ENCODE measurements at places on chromosomes 1 and 21.
A peak's percentile ranks its signal among the peaks of the same experiment; 100 is the strongest.

GRCh38 chr1:156510709-156511108 is 10.1 kb upstream of the MEF2D start:
- no peak for DNase-seq

- DNase-seq: no peak
Observed at GRCh38 chr1:80847904-80848303, 952.8 kb upstream of the ADGRL2 start.

DNA sequence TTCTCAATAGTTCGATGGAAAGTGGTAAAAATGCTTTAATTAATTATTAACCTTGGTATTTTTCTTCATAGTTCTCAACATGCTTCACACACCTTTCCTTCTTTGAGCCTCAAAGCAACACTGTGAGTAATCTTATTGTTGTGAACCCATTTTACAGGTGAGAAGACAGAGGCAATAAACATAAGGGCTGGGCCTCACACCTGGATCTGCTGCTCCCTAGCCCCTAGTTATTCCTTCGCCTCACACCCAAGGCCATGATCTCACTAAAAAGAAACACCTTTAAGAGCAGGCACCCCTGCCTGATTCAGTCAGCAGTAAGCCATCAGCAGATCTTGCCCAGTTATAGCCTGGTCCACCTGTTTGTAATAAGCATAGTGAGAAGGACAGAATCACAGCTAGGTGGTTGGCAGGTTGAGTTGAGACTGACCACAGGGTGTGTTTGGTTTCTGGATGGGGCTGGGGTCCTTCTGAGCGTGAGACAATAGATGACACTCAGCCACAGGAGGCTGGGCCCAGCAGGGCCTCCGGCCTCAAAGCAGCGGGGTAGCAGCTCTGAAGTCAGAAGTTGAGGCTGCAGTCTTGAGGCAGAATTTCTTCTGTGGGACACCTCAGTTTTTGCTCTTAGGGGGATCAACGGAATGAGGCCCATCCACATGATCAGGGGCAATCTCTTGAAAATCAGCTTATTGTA is 203.9 kb downstream of the RHOU start:
- no peak for DNase-seq

DNA sequence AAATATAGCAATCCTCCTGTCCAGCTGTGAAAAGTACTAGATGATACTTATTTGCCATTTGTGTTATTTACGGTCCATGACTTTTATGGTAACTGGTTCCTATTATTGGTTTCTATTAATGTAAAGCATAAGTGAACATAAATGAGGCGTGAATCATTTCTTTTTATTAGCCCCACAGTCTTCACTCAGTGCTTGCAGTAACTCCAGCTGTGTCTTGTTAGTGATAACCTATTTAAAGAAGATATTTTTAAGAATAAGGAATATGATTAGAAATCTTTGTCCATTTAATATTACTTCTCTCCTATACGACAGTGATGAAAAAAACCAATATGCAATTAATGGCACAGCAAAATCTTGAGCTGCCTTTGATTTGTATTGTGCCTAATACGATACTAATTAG is 149.9 kb downstream of the SPATA17 start:
- DNase-seq: no peak

GRCh38 chr1:19112891-19113696 is 97.0 kb downstream of the UBR4 start:
- no peak for DNase-seq

DNA sequence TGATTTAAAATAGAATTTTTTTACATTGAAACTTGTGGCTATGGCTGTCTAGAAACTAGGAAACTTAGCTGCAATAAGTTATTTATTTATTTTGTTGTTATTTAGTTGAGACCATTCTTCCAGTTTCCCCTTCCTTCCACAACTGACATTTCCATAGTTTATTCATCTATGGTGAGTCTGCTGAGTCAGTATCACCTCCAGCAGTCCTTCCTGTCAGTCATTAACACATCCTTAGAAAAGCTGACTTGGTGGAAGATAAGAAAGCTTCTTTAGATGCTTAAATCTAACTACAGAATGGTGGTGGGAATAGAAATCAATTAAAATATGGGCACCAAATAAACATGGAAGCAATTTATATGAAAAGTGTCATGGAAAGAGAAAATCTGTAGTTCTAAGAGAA is 714.0 kb downstream of the RWDD3 start:
- no peak for DNase-seq

DNA sequence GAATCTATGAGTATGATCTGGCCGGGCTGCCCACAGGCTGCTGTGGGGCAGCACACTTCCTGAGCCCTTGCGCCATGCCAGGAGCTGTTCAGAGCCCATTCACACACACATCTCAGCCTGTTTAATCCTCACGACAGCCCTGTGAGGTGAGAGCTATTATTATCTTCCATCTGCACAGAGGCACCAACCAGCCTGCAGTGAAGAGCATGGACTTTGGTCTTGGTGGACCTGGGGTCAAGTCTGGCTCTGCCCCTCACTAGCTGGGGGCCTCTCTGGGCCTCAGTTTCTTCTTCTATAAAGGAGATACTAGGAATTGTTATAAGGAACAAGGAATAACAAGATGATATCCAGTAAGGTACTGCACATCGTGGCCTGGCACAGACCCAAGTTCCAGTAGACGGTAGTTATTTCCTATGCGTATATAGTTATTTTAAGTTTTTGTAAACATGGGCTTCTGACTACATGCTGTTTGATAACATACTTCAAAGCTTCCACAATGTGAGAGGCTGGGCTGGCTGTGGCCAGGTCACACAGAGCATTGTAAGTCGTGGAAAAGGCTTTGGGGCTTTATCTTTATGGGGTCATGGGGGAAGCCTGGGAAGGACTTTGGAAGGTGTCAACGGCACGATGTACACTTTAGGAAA is 3.4 kb upstream of the PADI2 start:
- DNase-seq: no peak

GRCh38 chr1:18855573-18855972 is 3.9 kb downstream of the TAS1R2 start:
- no peak for DNase-seq

GRCh38 chr1:103459346-103459745 is 66.2 kb upstream of the RNPC3 start:
- peak; percentile 4 for DNase-seq

DNA sequence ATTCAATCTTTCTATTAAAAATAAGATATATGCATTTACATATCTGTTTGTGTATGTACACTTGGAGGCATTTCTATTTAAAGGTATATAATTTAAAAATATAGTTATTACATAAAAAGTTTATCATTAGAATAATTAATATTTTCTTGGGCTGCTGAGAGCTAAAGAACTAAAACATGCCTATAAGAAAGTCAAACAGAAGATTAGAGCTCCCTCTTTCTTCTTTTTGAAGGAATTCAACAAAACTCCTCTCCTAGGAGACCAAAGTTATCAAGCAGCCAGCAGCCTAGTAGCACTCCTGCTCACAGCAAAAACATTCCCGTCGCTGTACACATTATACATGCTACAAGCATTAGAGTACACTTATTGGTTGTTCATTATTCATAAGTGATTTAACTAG is 216.4 kb downstream of the VAV3 start:
- peak; percentile 8 for DNase-seq

DNA sequence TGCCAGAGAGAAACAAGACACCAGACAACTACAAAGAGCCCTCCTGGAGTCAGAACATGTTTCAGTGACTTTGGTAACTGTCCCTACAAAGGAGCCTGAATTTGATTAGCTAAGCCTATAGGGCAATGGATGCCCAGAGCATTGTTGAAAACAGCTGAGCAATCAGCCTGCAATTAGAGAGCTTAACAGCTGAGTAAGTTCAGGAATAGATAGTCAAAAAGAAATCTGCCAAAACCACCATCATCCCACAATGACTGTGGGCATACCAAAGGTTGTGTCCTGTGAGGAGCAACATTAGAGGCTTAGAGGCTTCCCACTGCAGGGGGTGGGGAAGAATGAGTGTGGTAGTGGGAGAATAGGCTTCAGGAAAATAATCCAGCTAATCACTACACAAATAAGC is 32.1 kb downstream of the SH3BP5L start:
- DNase-seq: no peak

- DNase-seq: no peak
Observed at GRCh38 chr1:209595028-209595427, 11.5 kb downstream of the CAMK1G start.

DNA sequence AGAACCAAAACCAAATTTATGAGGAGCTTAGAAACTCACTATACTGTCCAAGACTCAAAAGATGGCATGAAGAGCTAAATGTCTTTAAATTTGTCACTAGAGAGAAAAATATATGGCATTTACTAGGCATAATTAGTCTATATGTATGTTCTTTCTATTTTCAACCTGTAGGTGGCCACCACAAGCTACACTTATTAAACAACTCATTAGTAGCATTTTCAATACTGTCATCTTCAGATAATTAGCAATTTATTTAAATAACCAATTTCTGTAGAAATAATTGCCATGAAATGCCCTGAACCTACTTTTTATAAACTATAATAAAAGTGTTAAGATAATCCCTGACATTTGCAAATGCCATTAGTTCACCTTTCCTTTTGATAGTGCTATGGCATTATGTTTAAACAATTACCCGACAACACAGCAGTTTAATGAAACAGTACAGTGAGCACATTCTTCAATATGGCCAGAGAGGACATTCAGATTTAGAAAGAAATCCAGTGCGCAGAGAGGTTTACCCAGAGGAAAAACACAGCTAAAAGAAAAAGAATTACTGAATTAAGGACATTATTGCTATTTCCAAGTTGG is 522.5 kb downstream of the PTBP2 start:
- DNase-seq: no peak

DNA sequence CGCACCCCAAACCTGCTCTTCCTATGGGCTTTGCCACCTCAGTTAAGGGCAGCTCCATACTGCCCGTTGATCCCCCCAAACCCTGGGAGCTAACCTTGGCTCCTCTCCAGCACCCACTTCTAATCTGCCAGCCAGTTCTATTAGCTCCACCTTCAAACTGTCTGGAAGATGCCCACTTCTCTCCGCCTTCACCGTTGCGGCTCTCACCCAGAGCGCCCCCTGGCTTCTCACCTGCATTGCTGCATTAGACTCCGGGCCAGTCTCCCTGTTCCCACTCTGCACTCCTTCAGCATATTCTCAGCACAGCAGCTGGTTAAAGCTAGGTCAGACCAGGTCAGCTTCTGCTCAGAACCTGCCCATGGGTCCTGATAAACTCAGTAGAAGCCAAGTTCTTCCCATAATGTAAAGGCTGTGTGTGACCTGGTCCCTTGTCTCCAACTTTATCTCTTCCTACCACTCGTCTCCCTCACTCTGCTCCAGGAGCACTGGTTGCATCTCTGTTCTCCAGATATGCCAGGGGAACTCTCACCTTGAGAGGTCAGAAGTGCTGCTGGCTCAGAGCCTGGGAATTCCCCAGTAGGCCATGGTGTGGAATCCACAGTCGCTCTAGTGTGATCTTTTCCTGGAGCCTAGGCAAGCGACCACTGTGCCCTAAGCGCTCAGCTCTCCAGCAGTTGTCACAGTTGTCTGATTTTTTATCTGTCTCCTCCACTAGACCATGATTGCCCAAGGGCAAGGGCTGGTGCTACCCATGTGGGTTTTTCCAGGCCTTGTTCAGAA is 150.3 kb downstream of the HMGB4 start:
- peak; percentile 16 for DNase-seq

DNA sequence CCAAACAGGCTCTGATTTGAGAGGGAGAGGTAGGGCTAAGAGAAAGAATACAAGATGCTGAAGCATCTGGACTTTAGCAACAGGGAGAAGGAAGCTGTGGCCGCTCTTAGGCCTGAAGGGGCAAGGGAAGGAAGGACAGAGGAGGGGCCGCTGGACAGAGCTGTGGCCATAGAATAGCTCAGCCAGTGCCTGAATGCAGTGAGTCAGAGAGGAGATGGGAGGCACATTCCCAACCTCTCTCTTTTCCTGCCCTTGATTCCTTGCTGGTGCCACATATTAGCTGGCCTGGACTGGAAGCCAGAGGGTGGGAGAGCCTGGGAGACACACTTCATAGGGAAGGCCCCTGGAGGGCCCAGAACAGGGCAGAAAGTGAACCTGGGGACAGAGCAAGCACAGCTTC is 83.4 kb upstream of the POU3F1 start:
- no peak for DNase-seq
